Dermis microvascular lymphatic vessel endothelial cell (primary cell): ENCODE measurements at places on chromosomes 4 and X.

- no peak for DNase-seq
These were observed 125.8 kb upstream of the STX18 start for GRCh38 chr4:4667622-4668081.

DNA sequence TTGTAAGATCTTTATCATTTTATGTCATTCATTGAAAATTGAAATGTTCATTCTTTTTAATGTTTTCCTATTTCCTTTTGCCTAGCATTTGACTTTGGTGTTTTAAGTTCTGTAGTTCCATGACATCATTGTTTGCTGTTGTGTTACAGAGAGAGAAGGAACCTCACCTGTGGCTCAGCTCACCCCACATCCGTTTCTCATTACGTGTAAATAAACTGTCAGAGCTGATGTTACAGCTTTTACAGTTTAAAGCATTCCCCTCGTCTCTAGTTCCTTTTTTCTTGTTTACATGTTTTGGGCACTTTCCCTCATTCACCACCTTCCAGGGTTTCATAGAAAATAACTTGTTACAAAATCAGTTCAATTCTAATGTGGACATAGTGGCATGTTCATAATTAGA, 137.2 kb downstream of the FNIP2 start:
- DNase-seq, result no peak

GRCh38 chrX:42691196-42691595, 86.8 kb downstream of the PPP1R2C start:
- DNase-seq, result no peak

DNA sequence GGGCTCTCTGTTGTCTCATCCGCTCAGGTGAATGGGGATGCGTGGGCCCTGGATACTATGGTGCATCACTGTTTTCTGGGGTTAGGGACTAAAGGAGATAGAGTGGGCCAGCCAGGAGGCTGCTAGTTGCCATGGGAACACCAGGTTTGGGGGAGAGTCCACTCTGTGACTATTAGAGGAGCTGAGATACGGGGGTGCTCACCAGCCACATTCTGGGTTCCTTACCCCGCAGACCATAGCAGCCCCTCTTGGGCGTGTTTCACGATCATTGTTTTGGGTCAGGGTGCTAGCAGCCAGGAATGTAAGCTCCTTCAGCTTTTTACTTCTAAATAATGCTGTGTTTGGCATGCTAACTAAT, 4.6 kb downstream of the EFNB1 start:
- no peak for DNase-seq

DNA sequence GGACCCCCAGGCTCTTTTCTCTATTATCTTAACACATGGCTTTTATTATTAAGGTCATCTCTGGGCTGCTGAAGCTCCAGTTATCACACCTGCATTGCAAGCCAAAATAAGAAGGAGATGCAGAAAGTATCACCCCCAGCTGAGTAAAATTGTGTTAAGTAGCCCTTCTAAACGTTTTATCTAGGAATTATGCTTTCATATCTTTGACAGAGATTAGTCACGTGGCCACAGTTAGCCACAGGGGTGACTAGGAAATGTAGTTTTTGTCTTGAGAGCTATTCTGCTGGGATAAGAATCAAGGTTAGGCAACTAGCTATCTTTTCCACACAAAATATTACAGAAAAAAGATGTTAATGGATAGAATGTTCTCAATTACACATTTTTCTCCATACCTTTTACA, 102.1 kb downstream of the ANXA3 start:
- DNase-seq, result peak; percentile 53

DNA sequence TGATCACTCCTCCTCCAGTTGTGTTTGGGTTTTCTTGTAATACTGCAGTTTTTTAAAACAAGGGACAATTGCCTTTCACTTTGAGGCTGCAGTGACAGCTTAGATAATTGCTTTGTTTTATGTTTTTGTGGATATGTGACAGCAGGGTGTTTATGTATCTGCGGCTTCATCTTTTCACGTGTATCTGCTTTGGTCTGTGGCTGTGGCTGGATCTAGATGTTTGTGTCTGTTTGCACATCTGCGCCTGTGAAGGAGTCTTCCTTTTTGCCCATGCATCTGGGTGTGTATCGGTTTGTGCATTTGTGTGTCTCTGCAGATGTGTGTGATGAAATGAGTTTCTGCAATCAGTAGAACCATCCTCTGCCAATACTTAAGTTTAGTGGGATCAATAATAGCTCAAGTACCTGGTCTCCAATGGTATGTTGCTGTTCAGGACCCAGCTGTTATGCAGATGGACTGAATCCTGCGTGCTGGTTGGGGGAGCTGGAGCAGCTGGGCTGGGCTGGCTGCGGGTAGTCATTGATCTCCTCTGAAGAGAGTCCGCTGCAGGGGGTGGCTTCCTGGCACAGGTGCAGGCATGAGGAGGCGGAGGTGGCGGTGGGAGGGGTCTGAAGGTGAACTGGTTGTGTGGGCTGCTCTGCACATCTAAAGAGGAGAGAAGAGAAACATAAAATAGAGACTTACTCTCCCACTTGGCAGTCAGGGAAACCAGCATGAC, 390.3 kb downstream of the SH2D1A start:
- DNase-seq, result no peak

GRCh38 chr4:145731028-145731427, 51.1 kb downstream of the C4orf51 start:
- DNase-seq, result no peak

- no peak for DNase-seq
These were observed 76.8 kb downstream of the RTL5 start for GRCh38 chrX:72054779-72055489.

DNA sequence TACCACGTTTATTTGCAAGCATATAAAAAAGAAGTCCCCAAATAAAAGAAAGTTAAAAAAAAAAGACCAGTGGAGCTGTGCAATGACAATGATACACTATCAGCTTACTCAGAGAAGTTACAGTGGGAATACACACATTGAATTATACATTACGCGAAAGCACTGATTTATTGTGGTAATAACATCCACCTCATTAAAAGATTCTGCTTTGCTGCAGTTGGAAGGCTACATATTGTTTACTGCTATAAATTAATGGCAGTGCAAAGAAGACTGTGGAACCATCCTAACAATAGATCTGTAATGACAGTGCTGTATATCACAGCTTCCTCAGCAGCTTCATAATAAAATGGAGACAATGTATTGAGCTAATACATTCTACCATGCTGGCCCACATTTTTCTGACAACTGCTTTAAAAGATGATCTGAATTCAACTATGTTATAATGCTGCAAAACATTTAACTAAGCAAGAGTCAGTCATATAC, 142.5 kb upstream of the MAB21L2 start:
- no peak for DNase-seq

GRCh38 chr4:5338531-5338930, 287.3 kb downstream of the STK32B start:
- DNase-seq, result no peak

DNA sequence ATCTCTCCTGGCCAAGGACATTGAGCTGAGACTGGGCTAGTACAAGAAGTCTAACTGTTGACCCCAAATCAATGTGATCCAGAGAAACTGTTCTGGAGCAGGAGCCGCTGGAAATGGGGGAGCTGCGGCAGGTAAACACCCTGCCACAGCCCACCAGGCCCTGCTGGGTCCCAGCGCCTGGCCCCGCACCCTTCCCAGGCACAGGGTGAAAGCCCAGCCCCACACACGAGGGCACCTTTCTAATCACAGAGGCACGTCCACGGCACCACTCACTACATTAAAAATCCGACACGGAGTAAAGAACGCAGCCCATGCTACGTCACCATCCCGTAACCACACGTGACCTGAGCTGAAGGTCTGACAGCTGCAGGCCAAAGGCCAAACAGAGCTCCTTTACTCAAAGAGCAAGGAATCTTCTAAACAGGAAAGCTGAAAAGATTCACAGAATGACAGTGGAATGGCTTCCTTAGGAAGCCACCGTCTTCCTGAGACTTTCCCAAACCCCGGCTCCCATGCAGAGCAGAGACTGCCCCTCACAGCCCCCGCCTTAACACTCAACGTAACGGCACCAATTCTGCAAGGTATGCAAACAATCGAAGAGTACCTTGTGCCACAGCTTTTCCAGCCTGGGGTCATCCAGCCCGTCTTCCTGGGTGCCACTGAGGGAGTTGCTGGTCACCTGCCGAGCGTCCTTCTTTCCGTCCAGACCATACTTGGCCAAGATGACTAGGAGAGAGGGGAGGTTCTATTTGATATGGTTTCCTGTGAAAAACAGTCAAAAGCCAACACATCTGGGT, 12.6 kb downstream of the LRPAP1 start:
- no peak for DNase-seq

GRCh38 chrX:66074920-66075879, 35.3 kb upstream of the VSIG4 start:
- DNase-seq, result no peak

DNA sequence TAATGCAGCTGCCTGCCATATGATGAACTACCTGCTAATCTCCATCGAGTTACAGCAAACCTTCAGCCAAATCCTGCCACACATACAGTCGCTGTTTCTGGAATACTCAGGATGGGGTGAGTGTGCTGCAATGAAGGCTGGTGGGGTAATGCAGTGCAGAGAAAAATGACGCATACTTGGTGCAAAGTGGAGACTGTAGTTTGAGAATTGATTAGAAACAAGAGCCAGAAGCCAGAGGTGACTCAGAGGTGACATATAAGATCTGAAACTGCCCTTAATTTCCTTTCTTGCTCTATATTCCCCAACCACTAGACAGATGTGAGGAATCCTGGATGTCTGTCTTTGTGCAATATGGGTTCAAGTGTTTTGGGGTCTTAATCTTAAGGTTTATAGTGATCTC, 22.0 kb downstream of the C4orf54 start:
- no peak for DNase-seq

DNA sequence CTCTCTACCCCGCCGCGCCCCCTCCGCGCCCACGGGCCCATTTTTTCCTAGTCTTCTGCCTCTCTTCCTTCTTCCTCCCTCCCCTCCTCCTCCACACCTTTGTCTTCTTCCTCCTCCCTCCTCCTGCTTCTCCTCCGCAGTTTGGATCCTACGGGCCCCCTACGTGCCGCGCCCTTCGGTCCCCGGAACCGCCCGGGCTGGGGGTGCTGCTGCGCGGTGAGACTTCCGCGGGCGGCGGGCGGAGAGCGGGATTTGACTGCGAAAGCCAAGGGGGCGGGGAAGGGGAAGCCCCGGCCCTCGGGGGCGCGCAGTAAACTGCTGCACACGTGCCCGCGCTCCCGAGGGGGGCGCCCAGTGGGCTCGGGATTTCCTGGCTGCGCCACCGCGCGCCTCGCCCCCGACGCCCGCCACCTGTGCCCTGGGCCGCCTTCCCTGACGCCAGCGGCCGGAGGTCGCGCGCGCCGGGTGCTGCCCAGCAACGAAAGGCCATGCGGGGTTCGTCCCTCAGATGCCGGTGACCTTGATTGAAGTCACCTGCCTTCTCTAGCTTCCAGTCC, 3.3 kb upstream of the NKX3-2 start:
- no peak for DNase-seq
